ENCODE measurements at places on chromosomes 16 and 17.

GRCh38 chr17:37562016-37562745 is 47.0 kb downstream of the SYNRG start:
- DNase-seq: no peak

DNA sequence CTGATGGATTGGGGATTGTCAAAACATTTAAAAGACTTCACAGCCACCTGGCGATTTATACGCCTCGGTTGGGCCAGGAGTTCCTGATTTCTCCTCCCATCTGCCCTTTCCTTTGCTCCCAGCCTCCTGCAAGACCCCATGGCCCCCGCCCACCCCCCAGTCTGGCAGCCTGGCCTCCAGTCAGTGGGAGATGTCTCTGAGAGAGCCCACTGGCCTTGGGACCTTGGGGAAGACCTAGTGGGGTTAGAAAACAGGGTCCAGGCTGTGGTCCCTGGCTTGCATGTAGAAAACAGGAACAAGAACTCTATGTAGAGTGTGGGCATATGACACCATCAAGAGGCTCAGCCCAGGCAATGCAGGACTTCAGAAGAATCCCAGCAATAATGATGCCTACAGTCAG is 209.4 kb upstream of the C16orf82 start:
- DNase-seq: no peak

DNA sequence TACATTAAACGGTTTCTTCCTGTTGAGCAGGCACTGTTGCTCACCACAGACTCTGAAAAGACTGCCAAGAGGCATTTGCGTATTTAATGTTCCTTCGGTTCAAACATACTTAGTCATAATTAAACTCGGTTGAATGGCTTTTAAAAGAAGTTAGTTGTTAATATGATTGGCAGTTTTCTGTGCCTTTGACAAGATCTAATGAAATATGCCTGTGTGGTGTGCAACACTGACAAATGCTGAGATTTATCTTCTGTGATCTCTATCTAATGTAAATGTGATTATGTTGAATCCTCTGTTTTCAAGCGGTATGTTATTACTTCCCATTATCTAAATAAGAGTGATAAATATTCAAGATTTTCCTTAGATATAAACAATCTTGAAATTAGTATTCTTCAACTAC is 1046.6 kb downstream of the CDH8 start:
- no peak for DNase-seq

DNA sequence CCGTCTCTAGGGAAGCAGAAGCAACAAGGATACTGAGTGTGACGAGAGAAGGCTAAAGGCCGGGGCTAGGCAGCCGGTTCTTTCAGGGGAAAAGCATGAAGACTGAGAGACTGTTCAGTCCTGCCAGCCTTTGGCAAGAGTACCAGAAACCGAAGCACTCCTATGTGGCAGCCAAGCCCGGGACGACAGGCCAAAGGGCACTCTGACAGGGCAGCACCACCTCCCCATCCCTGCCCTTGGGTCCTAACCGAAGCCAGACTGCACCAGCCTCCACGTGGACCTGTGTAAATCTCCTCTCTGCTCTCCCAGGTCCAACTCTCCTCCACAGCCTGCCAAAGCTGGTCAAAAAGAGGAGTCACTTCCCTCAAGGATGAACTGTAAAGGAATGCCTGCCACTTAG is 23.5 kb upstream of the ALOX15 start:
- DNase-seq: no peak

DNA sequence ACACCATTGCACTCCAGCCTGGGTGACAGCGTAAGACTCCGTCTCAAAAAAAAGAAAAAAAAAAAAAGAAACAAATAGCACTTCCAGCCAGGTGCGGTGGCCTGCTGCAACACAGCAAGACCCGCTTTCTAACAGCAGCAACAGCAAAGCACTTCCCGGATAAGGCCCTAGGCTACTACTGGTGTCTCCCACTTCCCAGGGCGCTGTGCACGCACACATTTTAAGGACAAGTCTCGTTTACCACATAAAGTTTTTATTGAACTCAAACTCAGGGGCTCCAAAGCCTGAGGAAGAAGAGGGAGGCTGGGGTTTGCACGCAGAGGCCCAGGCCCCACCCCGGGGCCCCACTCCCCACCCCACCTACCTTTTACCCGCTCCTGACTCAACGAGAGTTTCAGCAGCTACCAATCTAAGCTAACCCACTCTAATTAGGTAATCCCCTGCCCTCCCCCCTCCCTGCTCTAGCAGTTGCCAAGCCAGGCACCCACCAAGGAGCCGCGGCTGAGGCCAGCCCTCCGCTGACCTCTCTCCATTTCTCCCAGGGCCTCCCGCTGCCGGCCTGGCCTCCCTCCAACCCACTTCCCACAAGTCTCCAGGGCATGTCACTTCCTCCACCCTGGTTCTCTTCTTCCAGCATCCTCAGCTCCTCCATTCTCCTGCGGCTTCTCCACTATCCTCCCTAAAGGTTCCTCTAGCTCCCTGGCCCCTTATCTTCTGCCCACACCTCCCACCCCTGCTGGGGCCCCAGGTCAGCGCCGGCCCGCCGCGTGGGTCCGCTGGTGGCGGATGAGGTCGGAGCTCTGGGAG is 2.4 kb downstream of the ZNF768 start:
- DNase-seq: no peak

- peak; percentile 55 for DNase-seq
Measured at GRCh38 chr17:43170140-43170765, 761 bp upstream of the NBR1 start.

DNA sequence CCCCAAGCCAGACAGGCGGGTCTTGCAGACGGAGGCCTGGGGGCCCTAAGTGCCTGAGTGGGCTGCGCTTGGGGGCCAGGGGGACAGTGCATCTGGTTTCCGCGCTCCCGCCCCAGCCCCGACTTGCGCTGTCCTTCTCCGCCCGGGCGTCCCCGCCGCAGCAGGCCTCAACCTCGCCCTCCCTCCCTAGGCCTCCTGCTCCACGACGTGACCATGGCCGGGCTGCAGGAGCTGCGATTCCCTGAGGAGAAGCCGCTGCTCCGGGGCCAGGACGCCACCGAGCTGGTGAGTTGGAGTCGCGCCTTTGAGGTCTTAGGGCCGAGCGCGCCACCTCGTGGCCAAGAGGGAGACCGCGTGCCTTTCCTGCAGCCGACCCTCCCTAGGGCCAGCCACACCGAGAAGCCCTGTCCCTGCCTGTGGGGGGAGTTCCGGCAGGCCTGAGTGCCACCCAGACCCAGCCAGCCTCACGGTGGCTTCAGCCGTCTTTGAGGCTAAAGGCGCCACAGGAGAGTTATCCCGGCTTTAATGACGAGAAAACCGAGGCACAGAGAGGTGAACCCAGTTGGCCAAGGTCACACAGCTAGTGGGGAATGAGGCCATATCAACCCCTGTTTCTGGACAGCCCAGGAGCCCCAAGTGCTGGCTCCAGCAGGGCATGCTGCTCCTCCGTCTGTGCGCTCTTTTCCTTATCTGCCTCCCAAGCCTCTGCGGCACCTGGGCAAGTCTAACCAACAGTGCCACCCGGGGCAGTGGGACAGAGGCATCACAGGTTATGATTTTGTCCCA is 12.2 kb upstream of the NDRG4 start:
- peak; percentile 33 for DNase-seq

- DNase-seq: no peak
Measured at GRCh38 chr17:296906-297690, 55.5 kb downstream of the RPH3AL start.

GRCh38 chr17:74451557-74451956 is 14.9 kb upstream of the CD300A start:
- no peak for DNase-seq

DNA sequence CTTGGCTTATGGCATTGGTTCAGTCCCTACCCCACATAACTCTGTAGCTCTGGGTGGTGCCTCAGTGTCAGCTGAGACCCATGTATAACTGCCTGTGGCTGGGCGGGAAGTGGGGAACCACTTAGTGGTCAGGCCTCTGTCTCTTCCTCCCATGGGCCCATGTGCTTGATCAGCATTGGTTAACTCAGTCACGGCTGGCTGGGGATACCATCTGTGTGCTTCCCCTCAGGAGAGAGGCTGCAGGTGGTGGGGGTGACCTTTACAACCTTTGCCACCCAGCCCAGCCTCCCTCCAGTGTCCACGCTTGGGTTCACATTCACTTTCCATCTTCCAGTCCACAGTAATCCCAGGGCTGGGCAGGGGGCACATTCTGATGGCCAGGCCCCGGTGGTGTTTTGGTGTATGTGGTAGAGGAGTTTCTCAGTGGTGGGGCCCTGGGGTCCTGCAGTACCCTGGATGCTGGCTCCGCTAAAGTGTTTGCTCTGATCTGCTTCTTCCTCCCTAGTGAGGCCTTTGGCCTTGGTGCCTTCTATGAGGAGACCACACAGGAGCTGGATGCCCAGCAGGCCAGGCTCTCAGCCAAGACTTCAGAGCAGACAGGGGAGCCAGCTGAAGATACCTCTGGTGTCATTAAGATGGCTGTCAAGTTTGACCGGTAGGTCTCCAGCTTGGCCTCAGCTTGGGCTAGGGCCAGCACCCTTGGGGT is 10.2 kb upstream of the NFATC3 start:
- no peak for DNase-seq

- DNase-seq: no peak
Measured at GRCh38 chr16:17607075-17607509, 136.3 kb upstream of the XYLT1 start.

GRCh38 chr17:81218991-81219390 is 3.8 kb downstream of the CEP131 start:
- DNase-seq: no peak

GRCh38 chr16:54237-54581 is 581 bp downstream of the SNRNP25 start:
- DNase-seq: no peak

GRCh38 chr17:80270836-80271235 is 10.2 kb downstream of the RNF213 start:
- DNase-seq: no peak

DNA sequence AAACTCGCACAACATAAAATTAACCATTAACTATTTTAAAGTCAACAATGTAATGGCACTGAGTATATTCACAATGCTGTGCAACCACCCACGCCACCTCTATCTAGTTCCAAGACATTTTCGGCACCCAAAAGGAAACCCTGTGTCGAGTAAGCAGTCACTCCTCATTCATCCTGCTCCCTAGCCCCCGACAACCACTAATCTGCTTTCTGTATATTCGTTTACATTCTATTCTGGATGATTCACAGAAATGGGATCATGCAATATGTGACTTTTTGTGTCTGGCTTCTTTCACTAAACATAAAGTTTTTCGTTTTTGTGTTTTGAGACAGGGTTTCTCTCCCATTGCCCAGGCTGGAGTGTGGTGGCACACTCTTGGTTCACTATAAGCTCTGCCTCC is 42.2 kb upstream of the HAPSTR1 start:
- DNase-seq: no peak

- no peak for DNase-seq
Measured at GRCh38 chr16:78147911-78148401, 48.5 kb downstream of the WWOX start.

GRCh38 chr16:76125871-76126270 is 151.3 kb upstream of the CNTNAP4 start:
- no peak for DNase-seq

DNA sequence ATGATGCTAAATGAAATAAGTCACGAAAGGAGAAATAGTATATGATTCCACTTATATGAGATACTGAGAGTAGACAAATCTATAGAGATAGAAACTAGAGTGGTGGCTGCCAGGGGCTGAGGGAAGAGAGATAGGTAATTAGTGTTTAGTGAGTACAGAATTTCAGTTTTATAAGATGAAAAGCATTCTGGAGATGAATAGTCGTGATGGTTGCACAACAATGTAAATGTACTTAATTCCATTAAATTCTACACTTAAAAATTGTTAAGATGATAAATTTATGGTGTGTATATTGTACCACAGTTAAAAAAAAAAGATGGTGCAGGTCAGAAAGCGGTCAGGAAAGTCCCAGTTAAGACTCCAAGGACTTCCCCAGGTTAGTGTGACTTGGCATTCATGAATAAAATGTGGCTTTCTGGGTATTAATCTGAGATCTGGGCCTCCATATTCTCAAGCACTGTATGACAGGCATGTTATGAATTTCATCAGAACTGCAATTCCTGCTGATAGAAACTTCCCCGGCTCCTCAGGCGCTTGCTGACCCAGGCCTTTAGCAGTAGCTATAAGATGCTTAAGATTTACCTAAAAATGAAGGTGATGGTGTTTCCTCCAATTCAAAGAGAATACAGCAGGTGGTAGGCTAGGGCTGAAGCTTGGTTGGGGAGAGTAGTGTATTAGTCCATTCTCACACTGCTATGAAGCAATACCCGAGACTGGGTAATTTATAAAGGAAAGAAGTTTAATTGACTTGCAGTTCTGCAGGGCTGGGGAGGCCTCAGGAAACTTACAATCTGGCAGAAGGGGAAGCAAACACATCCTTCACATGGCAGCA is 115.3 kb upstream of the SOX9 start:
- DNase-seq: no peak

DNA sequence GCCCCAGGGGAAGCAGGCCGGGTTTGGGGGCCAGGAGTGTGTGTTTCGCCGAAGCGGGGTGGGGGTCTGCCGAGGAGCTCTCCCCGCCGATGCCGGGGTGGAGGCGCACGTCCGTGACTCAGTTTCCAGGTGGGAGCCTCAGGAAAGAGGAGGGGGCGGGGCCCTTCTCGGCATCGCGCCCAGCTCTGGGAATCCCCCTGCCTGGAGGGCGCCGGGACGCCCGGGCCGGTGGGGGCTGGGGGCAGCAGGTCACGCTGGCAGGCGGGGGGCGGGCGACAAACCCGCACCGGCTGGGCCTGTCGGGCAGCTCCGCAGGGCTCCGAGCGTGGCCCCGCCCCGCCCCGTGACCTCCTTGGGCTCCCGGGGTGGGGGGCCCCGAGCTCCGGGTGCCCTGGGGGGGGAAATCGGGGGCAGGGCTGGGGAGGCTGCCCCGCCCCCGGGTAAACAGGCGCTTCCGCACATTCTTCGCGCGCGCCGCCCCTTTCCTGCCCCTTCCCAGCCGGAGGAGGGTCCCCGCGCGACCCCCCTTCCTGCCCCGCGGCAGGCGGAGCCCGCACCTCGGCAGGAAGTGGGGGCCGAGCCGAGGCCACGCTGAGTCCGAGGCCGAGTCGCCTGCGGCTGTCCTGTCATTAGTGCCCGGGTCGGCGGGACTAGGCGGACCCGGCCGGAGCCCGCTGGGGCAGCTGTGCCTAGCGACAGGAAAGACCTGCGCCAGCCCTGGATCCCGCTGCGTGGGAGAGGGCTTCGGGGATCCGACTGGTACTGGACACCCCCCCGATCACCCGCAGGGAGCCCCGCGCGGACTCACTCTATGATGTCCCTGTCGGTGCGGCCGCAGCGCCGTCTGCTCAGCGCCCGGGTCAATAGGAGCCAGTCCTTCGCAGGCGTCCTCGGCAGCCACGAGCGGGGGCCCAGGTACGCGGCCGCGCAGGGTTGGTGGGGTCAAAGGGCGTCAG is 9.3 kb downstream of the RIPOR1 start:
- DNase-seq: no peak

GRCh38 chr17:65459677-65460347 is 101.6 kb downstream of the AXIN2 start:
- no peak for DNase-seq

Measured in HS-27A (cell line).